Astrocyte (in vitro differentiated cells and primary cell): ENCODE measurements at places on chromosomes 1 and 21. TPM values are rescaled to one million over a fixed set of nuclear protein-coding genes. Genes with fewer than 3 reads are reported as not detected.

The ARHGEF16 gene
- total RNA-seq, result 3.7 and 4.1 TPM in 2 replicates

The TMEM222 gene
- 43.8 and 46.0 TPM in 2 replicates for total RNA-seq

The FMO3 gene
- not detected in 2 replicates for total RNA-seq

The INKA2 gene
- total RNA-seq, result 7.3 and 12.6 TPM in 2 replicates

The VHLL gene
- 0.34 TPM in 1 of 2 replicates, not detected in the other for total RNA-seq

The CADM3 gene
- total RNA-seq, result 18.2 and 26.2 TPM in 2 replicates

The PLD5 gene
- 2.7 and 4.9 TPM in 2 replicates for total RNA-seq

The AMY1C gene
- not detected in 2 replicates for total RNA-seq

The TRABD2B gene
- total RNA-seq, result 0.89 and 1.8 TPM in 2 replicates

The B3GALT2 gene
- 0.39 and 0.60 TPM in 2 replicates for total RNA-seq

The NBPF12 gene
- total RNA-seq, result 7.7 and 7.9 TPM in 2 replicates

The TLR5 gene
- 1.1 and 1.2 TPM in 2 replicates for total RNA-seq

The TDRD10 gene
- total RNA-seq, result not detected in 2 replicates

The ADAMTSL4 gene
- 5.3 and 6.7 TPM in 2 replicates for total RNA-seq

The ZNF684 gene
- total RNA-seq, result 3.9 and 5.8 TPM in 2 replicates
